ENCODE measurements at places on chromosomes 1 and 21. TPM values are rescaled to one million over a fixed set of nuclear protein-coding genes. Genes with fewer than 3 reads are reported as not detected.
A peak's percentile ranks its signal among the peaks of the same experiment; 100 is the strongest.

Gene PIGR
- total RNA-seq = 2.6 TPM

Gene PLPP3
- 3.4 TPM for total RNA-seq

DNA sequence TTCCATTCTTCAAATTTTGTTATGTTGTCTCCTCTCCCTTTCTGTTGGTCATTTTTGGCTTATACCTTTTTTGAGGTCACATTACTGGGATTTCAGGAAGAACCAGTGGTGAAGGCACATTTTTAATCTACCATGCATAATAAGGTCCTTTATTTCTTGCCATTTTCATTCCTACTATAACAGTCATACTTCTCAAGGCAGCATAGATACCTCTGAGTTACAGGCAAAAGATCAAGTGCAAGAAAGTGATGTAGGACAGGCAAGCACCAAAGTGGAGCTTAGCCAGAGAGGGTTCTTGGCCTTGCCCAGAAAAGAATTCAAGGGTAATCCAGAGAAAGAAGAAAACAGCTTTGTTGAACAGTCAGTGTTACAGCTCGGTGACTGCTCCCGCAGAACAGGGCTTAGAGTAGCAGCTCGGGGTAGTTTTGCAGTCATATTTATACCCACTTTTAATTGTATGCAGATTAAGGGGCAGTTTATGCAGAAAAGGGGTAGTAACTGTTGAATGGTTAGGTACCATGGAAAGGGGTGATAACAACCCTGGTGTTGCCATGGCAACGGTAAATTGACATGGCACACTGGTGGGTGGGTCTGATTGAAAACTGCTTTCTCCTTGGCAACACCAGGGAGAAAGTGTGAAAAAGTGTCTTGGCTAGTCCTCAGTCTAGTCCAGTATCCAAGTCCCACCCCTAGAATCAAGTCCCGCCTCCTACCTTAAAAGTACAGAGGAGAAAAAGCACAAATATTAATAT is 39.6 kb upstream of the DOCK7 start:
- no peaks in the 10 kb centered on the region for H3K36me3 ChIP-seq
- H3K27ac ChIP-seq = no peak overlapping the region
- H3K4me3 ChIP-seq = no peak overlapping the region
- DNase-seq = no peak
- H3K27me3 ChIP-seq = no peaks in the 10 kb centered on the region

- no peak for DNase-seq
- H3K27ac ChIP-seq = peak overlapping the region; percentile 67
- H3K36me3 ChIP-seq = no peaks in the 10 kb centered on the region
- peaks cover 29% of the 10 kb centered on the region for H3K4me1 ChIP-seq
Measured at GRCh38 chr21:46227811-46228344, 696 bp downstream of the LSS start.

Gene CATSPERE
- total RNA-seq = 0.34 TPM

Gene BEND5
- total RNA-seq = not detected

GRCh38 chr1:29282924-29283803 is 46.8 kb downstream of the PTPRU start:
- peak; percentile 74 for DNase-seq
- no peak overlapping the region for H3K4me3 ChIP-seq
- H3K36me3 ChIP-seq = no peaks in the 10 kb centered on the region
- no peak overlapping the region for H3K27ac ChIP-seq
- H3K27me3 ChIP-seq = no peaks in the 10 kb centered on the region

Gene SLC1A7
- not detected for total RNA-seq

DNA sequence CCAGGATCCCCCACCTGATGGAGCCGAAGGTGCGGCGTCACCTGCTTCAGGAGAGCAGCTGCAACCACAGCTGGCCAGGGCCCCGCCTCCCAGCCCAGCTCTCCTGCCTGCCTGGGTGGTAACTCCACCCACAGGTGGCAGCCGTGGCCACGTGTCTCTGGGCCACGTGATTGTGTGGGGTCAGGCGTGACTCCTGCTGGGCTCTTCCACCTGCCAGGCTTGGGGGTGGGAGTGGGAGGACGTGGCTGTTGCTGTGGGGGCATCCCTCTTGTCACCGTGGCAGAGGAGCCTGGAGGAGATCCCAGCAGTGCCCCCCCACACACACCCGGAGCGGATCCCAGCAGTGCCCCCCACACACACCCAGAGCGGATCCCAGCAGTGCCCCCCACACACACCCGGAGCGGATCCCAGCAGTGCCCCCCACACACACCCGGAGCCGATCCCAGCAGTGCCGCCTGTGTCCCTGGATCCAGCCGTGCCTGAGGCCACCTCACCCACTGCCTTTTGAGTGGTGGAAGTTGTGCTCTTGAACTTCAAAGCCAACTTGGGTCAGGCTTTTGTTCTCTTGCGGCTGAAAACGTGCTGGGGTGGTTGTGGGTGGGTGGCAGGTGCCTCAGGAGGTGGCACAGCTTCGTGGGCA is 32.2 kb downstream of the POFUT2 start:
- H3K27ac ChIP-seq = no peak overlapping the region
- no peaks in the 10 kb centered on the region for H3K27me3 ChIP-seq
- peaks cover 16% of the 10 kb centered on the region for H3K4me1 ChIP-seq

DNA sequence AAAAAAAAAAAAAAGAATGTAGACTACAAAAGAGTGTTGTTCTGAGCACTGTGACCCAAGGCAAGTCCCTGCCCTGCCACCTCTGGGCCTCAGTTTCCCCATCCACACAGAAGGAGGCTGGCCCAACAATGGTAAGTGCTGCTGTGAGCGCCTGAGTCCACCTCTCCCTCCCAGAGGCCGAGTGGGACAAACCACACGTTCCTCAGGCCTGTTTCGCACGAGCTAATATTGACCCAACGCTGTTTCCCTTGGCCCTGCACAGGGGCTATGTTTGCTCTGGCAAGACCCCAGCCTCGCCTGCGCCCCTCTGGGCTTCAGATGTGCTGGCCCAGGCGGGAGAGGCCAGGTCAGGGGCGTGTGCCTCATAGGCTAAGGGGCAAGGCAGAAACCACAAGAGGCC is 12.6 kb upstream of the LAPTM5 start:
- H3K4me3 ChIP-seq = no peak overlapping the region
- H3K27me3 ChIP-seq = no peaks in the 10 kb centered on the region
- H3K4me1 ChIP-seq = no peaks in the 10 kb centered on the region
- no peak overlapping the region for H3K27ac ChIP-seq

- no peak for DNase-seq
- H3K4me3 ChIP-seq = no peak overlapping the region
- no peaks in the 10 kb centered on the region for H3K36me3 ChIP-seq
- no peaks in the 10 kb centered on the region for H3K4me1 ChIP-seq
Measured at GRCh38 chr1:177229781-177230180, 59.0 kb downstream of the BRINP2 start.

Gene OLIG1
- total RNA-seq = not detected

GRCh38 chr1:41329662-41330587 is 31.3 kb upstream of the FOXO6 start:
- H3K4me1 ChIP-seq = peaks cover 20% of the 10 kb centered on the region
- no peak overlapping the region for H3K27ac ChIP-seq
- DNase-seq = no peak

Gene YIPF1
- 16.4 TPM for total RNA-seq

- H3K4me3 ChIP-seq = no peak overlapping the region
- H3K4me1 ChIP-seq = peaks cover 48% of the 10 kb centered on the region
- no peak overlapping the region for H3K27ac ChIP-seq
- H3K27me3 ChIP-seq = no peaks in the 10 kb centered on the region
- DNase-seq = no peak
Measured at GRCh38 chr1:173422456-173422976, 54.6 kb upstream of the PRDX6 start.

Gene CNR2
- 0.05 TPM for total RNA-seq

Gene SOAT1
- total RNA-seq = 33.9 TPM

Gene SOD1
- 419 TPM for total RNA-seq

GRCh38 chr1:231162970-231163829 is 1.3 kb downstream of the TRIM67 start:
- H3K27me3 ChIP-seq = no peaks in the 10 kb centered on the region
- no peak overlapping the region for H3K4me3 ChIP-seq
- no peaks in the 10 kb centered on the region for H3K36me3 ChIP-seq
- H3K27ac ChIP-seq = no peak overlapping the region
- DNase-seq = no peak
- H3K4me1 ChIP-seq = no peaks in the 10 kb centered on the region

GRCh38 chr1:170240409-170240808 is 94.7 kb downstream of the NTMT2 start:
- H3K27me3 ChIP-seq = no peaks in the 10 kb centered on the region
- no peak for DNase-seq
- H3K36me3 ChIP-seq = no peaks in the 10 kb centered on the region
- H3K4me1 ChIP-seq = no peaks in the 10 kb centered on the region
- no peak overlapping the region for H3K4me3 ChIP-seq

- H3K4me3 ChIP-seq = no peak overlapping the region
- H3K27ac ChIP-seq = no peak overlapping the region
- H3K4me1 ChIP-seq = peaks cover 18% of the 10 kb centered on the region
- no peaks in the 10 kb centered on the region for H3K27me3 ChIP-seq
- no peaks in the 10 kb centered on the region for H3K36me3 ChIP-seq
- no peak for DNase-seq
Measured at GRCh38 chr1:61477301-61477700, 247.6 kb downstream of the TM2D1 start.

- no peaks in the 10 kb centered on the region for H3K4me1 ChIP-seq
- no peaks in the 10 kb centered on the region for H3K36me3 ChIP-seq
- DNase-seq = no peak
Measured at GRCh38 chr1:81695741-81696140, 105.0 kb upstream of the ADGRL2 start.

- DNase-seq = no peak
- H3K4me3 ChIP-seq = no peak overlapping the region
- peaks cover 76% of the 10 kb centered on the region for H3K27me3 ChIP-seq
- no peaks in the 10 kb centered on the region for H3K36me3 ChIP-seq
Measured at GRCh38 chr1:152392909-152393308, 21.2 kb downstream of the CRNN start.

Gene C1orf141
- not detected for total RNA-seq

GRCh38 chr1:8651236-8651890 is 166.1 kb downstream of the RERE start:
- no peaks in the 10 kb centered on the region for H3K27me3 ChIP-seq
- H3K27ac ChIP-seq = no peak overlapping the region
- no peak overlapping the region for H3K4me3 ChIP-seq
- no peaks in the 10 kb centered on the region for H3K36me3 ChIP-seq
- no peak for DNase-seq
- H3K4me1 ChIP-seq = no peaks in the 10 kb centered on the region

Gene IL6R
- total RNA-seq = 6.8 TPM

DNA sequence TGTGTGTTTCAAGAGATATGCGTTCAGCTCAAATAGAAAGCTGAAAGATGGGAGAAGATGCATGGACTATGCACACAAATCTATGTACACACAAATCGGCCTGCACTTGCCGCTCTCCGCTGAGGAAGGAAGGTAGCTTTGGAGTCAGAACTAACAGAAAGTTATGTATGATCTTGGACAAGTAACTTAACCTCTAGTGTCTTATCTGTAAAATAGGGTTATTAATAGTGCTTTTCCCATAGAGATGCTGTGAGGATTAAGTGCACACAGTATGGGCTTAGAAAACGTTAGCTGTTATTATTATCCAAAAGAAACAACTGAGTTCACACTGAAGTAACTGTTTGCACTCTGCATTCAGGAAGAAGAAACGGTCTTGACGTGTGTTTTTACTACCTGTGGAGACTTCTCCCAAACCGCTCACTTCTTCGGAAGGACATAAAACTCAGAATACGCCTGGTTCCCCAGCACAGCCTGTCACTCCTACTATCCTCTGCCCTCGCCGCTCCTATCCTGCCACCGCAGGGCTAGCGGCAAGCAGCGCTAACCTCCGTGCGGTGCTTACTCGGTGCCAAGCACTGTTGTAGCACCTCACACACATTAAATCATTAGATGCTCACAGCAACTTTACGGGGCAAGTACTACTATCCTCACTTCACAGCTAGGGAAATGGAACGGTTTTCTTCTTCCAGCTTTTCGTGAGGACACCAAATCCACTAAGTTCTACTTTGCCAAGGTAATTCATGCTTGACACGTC is 1.3 kb downstream of the TGFBR3 start:
- H3K4me3 ChIP-seq = peak overlapping the region; percentile 73
- H3K27me3 ChIP-seq = no peaks in the 10 kb centered on the region
- H3K27ac ChIP-seq = no peak overlapping the region
- DNase-seq = no peak
- H3K4me1 ChIP-seq = peaks cover 5% of the 10 kb centered on the region

GRCh38 chr21:34889320-34889675 is 159.8 kb downstream of the RUNX1 start:
- peaks cover 41% of the 10 kb centered on the region for H3K4me1 ChIP-seq
- no peaks in the 10 kb centered on the region for H3K27me3 ChIP-seq
- DNase-seq = no peak
- H3K27ac ChIP-seq = peak overlapping the region; percentile 93
- H3K36me3 ChIP-seq = no peaks in the 10 kb centered on the region
- H3K4me3 ChIP-seq = peak overlapping the region; percentile 81

- no peak for DNase-seq
- H3K27me3 ChIP-seq = no peaks in the 10 kb centered on the region
- H3K4me1 ChIP-seq = peaks cover 12% of the 10 kb centered on the region
- no peak overlapping the region for H3K4me3 ChIP-seq
- H3K27ac ChIP-seq = no peak overlapping the region
- peaks cover 20% of the 10 kb centered on the region for H3K36me3 ChIP-seq
Measured at GRCh38 chr21:34852448-34852847, 183.7 kb downstream of the CLIC6 start.

Gene VHLL
- not detected for total RNA-seq

DNA sequence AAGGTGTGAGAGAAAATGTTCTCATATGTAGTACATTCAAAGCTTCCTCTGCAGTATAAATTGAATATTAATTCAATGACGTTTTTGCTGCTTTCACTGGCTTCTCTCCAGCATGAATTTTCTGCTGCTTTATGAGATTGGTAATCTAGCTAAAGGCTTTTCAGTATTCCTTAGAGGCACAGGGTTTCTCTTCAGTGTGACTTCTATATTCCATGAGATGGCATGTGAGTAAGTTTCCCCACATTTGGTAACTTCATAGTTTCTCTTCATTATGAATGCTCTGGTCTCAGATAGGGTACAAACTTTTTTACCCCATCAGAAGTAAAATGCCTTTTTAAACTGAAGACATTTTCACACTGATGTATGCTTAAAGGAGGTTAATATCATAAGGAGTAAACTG is 10.4 kb upstream of the KLF18 start:
- no peaks in the 10 kb centered on the region for H3K27me3 ChIP-seq
- no peaks in the 10 kb centered on the region for H3K36me3 ChIP-seq
- H3K4me3 ChIP-seq = no peak overlapping the region
- H3K4me1 ChIP-seq = peaks cover 24% of the 10 kb centered on the region
